Activated naive CD4-positive, alpha-beta T cell treated with anti-CD3 and anti-CD28 coated beads, Interleukin-2, amount 10 ng/mL, durations not matched to agents 7 days and 5 days (primary cell): ENCODE measurements at places on chromosomes 5 and 9.

GRCh38 chr9:3124001-3124400, 280.1 kb upstream of the PUM3 start:
- DNase-seq: no peak

DNA sequence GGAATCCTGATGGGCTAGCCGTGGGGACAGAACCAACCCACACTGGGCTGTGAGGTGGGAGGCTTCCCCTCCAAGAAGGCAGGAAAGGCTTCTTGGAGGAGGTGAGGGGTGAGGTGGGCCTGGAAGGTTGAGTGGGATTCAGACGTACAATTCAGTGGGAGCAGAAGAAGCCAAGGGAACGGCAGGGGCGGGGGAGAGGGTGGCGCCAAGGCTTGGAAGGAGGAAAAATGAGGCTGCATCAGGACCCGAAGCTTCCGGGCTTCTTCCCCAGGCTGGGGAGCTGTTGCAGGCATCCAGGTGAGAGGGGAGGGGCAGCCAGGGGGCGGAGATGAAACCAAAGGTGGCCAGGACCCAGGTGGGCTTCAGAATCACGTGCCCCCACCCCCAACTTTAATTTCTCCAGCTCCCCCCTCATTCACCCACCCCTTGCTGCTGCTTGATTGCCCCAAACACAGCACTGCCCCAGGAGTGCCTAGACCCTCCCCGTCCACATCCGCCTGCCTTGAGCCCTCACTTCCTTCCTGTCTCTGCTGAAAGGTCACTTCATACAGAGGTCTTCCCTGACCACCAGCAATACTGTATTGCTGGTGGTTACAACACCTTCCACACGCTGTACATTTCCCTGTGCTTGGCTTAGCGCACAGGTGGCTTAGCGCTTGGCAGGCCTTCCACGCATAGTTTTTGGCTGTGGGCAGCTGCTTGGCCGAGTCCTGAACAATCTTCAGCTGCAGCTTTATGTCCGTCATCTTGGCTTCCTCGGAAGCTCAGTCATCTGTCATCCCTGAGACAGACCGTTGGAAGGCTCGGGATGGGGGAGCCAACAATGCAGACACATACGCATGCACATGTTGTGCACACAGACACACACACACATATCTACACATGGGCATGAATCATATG, 193.5 kb downstream of the RGS3 start:
- no peak for DNase-seq

DNA sequence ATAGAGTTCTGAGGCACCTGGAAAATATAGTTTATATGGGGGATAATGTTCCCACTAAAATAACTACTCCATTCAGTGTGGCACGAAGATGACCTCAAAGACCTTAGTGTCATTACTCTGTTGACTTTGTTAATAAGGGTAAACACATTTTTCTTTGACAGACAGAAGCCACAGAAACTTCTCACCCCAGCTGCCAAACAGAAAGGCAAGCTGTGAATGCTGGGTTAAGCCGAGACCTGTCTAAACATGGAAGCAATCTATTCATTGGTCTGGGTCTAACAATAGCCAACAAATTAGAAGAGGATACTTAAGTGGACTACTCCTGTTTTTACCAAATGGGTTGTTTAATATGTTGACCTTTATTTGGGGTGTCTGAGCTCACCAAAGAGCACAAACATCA, 171.4 kb downstream of the TLE1 start:
- no peak for DNase-seq

DNA sequence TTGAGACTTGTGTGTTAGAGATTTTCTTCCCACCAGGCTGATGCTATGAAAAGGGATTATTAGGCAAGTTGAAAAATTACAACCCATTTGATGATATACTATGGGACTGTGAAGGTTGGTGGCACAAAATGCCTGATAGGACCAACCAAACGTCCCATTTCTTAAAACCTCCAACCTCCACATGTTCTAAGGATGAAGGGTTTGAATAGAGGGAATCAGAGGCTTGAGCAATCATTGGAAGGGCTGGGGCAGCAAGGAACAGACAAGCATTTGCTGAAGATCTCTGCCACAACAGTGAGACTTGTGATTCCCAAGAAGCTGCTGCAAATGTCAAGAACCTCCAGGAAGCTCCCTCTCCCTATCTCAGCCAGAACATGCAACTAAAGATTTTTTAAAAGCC, 283.1 kb downstream of the ELAVL2 start:
- no peak for DNase-seq

- DNase-seq: no peak
Measured at GRCh38 chr5:87127426-87127825, 140.3 kb upstream of the RASA1 start.

- DNase-seq: no peak
Measured at GRCh38 chr5:37664551-37664950, 175.3 kb downstream of the GDNF start.

GRCh38 chr9:94985649-94986048, 259.1 kb downstream of the AOPEP start:
- DNase-seq: no peak

DNA sequence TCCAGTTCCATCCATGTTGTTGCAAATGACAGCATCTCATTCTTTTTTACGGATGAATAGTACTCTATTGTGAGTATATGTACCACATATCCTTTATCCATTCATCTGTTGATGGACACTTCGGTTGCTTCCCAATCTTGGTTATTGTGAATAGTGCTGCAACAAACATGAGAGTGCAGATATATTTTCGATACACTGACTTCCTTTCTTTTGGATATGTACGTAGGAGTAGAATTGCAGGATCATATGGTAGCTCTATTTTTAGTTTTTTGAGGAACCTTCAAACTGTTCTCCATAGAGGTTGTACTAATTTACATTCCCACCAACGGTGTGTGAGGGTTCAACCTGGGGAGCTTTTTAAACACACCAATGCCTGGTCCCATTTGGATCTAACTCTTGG, 22.3 kb downstream of the GALNT12 start:
- no peak for DNase-seq

GRCh38 chr5:149317281-149318048, 27.8 kb upstream of the GRPEL2 start:
- DNase-seq: peak; percentile 58

- no peak for DNase-seq
Measured at GRCh38 chr5:34534523-34535103, 121.5 kb upstream of the RAI14 start.
